Epithelial cell of prostate (primary cell): ENCODE measurements at places on chromosomes 1 and 21.

DNA sequence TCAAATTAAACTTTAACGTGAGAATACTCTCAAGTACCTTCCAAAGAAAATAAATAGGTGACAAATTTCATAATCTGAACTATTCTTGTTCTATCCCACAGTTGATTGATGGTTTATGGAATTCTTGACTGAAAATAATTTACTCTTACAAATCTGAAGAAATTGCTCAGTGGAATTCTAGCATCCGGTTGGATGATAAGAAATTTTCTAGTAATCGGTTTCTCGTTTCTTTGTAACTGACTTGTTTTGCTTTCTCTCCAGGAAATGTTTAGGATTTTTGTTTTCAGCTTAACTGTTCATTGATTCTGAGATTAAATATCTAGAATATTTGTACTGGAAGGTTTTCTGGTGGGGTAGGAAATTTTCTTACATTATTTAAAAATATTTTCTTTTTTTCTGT, 558.9 kb upstream of the ADAMTS5 start:
- no peak for DNase-seq

- no peak for DNase-seq
Observed at GRCh38 chr1:240766831-240767230, 154.9 kb upstream of the GREM2 start.

DNA sequence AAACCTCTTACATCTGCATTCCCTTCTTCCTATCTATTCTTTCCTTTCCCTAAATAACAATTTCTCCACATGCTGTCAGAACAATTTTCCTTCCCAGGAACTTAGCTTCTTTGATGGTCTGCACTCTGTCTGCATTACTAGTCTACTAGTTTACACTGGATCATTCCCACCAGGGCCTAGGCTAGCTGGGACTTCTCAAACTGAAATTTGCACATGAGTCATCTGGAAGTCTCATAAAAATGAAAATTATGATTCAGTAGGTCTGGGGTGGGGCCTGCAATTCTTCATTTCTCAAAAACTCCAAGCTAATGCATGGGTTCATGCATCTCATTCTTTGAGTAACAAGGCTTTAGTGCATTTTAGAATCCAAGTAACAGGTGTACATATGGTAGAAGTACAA, 74.2 kb downstream of the GABPA start:
- no peak for DNase-seq

- no peak for DNase-seq
Observed at GRCh38 chr1:22236900-22237299, 94.0 kb upstream of the WNT4 start.

- no peak for DNase-seq
Observed at GRCh38 chr1:32263744-32264143, 12.7 kb downstream of the LCK start.

DNA sequence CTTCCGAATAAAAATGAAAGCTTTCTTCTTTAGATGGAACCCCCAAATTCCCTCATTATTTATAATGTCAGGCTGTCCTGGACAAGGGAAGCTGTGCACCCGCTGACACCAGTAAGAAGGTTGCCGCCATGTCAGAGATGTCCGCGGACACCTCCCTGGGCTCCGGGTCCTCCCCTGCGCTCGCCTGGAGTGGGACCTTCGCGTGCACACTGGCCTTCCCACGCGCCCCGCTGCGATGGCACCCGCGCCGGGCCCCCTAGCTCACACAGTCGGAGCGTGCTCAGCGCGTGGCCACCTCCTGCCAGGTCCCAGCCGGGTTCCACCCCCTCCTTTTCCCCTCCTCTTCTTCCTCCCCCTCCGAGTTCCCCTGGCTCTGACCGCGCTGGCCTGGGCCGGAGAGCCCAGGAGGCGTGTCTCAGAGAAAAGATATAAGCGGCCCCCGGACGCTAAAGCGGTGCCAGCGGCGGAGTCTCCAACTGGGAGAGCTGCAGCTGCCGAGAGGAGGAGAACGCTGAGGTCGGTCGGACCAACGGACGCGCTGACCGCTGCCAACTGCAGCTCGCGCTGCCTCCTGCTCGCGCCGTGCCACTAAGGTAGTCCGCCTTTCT, at the start of gene G0S2:
TSS of gene G0S2 (plus strand) at position 456 of the 608 bp plus-strand sequence. CDS start 273 bp downstream, outside the sequence.
- no peak for DNase-seq

GRCh38 chr1:166170075-166170474, 3.3 kb upstream of the FAM78B start:
- DNase-seq: no peak

DNA sequence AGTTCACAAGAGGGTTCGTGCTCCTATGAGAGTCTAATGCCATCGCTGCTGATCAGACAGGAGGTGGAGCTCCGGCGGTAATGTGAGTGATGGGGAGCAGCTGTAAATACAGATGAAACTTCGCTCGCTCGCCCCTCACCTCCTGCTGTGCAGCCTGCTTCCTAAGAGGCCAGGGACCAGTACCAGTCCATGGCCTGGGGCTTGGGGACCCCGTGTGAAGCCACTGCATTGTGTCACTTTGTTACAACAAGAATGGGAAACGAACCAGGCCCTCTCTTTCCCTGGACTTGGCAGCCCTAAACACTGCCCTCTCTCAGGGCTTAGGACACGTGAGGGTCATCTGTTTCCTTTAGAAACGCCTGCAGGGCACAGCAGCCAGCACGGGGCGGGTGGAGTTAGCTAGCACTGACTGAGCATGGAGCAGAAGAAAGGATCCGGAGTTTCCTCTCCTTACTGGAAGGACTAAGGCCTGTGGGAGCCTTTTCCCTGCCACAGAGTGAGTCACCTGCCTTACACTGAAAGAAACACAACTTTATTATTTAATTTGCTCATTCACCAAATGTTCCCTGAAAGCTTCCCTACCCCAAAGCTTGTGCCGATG, 185.2 kb upstream of the TMEM51 start:
- no peak for DNase-seq

- no peak for DNase-seq
Observed at GRCh38 chr1:19309123-19309813, 2.7 kb downstream of the AKR7A2 start.
